Thymus (tissue), 14 donors: ENCODE measurements at places on chromosomes 13 and 19. TPM values are rescaled to one million over a fixed set of nuclear protein-coding genes. Genes with fewer than 3 reads are reported as not detected.

GRCh38 chr13:73952648-73953047 is 181.6 kb downstream of the KLF12 start:
- no peaks in the 10 kb centered on the region for H3K36me3 ChIP-seq
- no peaks in the 10 kb centered on the region for H3K27me3 ChIP-seq
- no peak for DNase-seq
- peaks cover 8% of the 10 kb centered on the region for H3K4me1 ChIP-seq
- no peak overlapping the region for H3K27ac ChIP-seq
- no peak overlapping the region for H3K4me3 ChIP-seq

Gene CEACAM21
- polyA plus RNA-seq = 11.0 TPM

GRCh38 chr19:47729468-47729798 is 15.9 kb upstream of the NOP53 start:
- no peak for DNase-seq
- peak overlapping the region; percentile 43 for H3K27ac ChIP-seq
- no peaks in the 10 kb centered on the region for H3K36me3 ChIP-seq
- peaks cover 10% of the 10 kb centered on the region for H3K4me1 ChIP-seq
- no peaks in the 10 kb centered on the region for H3K27me3 ChIP-seq
- H3K4me3 ChIP-seq = peak overlapping the region; percentile 32

Gene ZNF66
- polyA plus RNA-seq = 2.8 TPM

Gene FTL
- 8,316 TPM for polyA plus RNA-seq

DNA sequence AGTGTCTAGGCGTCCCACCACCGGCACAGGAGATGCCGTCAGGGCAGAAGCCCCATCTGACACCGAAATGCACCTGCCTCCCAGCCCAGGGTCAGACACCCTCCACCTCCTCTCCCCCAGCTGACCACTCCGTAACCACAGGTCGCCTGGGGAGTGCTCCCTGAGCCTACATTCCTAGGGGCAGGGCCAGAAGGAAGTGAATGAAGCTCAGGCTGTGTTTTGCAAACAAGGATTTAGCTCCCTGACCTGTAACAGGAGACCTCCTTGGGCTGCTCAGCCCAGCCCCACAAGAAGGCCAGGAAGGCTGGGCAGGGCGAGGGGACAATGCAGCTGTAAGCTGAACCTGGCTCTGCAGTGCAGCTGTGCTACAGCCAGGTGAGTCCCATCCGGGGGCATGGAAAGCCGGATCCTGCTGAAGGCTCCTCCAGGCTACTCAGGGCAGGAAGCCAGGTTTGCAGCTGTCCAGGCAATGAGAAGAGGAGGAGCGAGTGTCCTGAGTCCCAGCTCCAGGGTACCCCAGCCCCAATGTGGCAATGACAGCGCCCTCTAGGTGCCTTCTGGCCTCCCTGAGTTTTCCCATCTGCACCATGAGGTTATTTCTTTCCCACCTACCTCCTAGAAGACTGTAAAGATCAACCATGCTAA is 42.1 kb downstream of the RHPN2 start:
- H3K36me3 ChIP-seq = no peaks in the 10 kb centered on the region
- DNase-seq = no peak
- H3K4me3 ChIP-seq = no peak overlapping the region
- no peak overlapping the region for H3K27ac ChIP-seq

Gene NEK3
- polyA plus RNA-seq = 41.9 TPM

DNA sequence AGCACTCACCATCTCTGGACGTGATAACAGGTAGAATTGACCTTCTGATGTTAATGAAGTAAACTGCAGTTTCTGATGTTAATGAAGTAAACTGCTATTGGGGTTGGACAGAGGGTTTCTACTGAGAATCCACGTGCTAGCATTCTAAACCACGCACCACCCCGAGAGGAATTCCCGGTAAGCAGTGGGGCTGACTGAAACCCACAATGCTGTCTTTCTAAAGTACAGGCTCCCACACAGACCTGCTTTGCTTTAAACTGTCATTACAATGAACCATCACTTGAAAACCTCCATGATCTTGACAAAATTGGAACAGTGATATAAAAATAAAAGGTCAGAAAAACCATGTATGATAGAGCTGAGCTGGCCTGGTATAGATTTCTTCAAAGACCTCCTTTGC is 559.0 kb downstream of the FGF9 start:
- H3K4me1 ChIP-seq = no peaks in the 10 kb centered on the region
- no peak overlapping the region for H3K4me3 ChIP-seq
- no peak overlapping the region for H3K27ac ChIP-seq
- H3K36me3 ChIP-seq = no peaks in the 10 kb centered on the region
- no peaks in the 10 kb centered on the region for H3K27me3 ChIP-seq
